ENCODE measurements at places on chromosomes 5 and 9.

DNA sequence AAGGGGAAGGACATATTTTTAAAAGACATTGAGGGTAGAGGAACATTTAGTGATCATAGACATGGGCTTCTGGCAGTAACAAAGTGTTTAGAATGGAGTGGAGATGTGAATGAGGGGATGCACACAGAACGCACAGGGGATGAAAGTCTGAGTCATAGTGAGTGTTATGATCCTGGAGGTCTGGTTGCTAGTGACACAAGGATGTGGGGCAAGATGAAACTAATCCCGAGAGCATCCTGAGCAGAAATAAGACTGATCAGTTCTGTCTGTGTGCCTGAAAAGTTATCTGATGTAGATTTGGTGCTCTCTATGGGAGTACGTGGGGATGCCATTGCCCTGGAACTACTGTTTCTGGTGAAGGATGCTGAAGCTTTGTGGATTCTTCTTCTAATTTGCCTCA, 141.1 kb downstream of the CHSY3 start:
- peak; percentile 56 for DNase-seq

GRCh38 chr5:84202136-84202535, 182.5 kb downstream of the EDIL3 start:
- DNase-seq, result no peak

GRCh38 chr9:82254646-82255367, 266.2 kb downstream of the SPATA31D1 start:
- peak; percentile 64 for DNase-seq

GRCh38 chr9:121371495-121372061, 1.5 kb upstream of the STOM start:
- no peak for DNase-seq

GRCh38 chr5:140883373-140883772, 1.4 kb downstream of the PCDHA13 start:
- DNase-seq, result no peak

DNA sequence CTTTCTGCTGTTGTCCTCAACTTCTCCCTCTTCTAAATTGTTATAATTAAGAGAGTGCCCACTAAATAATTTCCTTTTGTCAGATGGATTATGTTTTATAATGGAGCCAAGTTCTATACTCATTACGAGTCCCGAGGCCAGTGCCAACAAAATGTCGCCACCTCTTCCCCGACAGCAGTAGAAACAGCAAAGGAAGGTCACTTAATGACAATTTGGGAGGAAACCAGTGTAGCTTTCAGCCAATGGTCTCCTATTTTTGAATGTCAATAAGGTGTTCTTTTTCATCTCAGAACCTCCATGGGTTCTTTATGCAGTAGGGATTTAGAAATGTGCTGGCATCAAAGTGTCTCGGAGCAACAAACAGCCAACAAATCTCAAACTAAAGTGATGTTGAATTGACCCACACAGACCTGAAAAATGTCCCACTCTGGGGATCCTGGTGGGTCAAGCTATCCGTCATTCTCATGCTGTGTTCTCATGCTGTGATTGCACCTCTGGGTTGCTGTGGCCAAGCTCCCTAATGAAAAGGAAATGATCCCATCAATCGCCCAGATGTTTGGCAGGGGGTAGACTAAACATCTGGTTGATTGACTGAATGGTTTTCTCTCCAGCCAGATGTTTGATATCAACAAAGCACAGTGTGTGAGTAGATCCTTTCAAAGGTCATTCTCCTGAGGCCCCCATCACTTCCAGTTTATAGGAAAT, 291.9 kb downstream of the DMAC1 start:
- no peak for DNase-seq
